Hematopoietic multipotent progenitor cell treated with erythropoietin and hydrocortisone succinate and interleukin-3 and kit ligand, for 15 days (in vitro differentiated cells): ENCODE measurements at places on chromosomes 16 and 17.

DNA sequence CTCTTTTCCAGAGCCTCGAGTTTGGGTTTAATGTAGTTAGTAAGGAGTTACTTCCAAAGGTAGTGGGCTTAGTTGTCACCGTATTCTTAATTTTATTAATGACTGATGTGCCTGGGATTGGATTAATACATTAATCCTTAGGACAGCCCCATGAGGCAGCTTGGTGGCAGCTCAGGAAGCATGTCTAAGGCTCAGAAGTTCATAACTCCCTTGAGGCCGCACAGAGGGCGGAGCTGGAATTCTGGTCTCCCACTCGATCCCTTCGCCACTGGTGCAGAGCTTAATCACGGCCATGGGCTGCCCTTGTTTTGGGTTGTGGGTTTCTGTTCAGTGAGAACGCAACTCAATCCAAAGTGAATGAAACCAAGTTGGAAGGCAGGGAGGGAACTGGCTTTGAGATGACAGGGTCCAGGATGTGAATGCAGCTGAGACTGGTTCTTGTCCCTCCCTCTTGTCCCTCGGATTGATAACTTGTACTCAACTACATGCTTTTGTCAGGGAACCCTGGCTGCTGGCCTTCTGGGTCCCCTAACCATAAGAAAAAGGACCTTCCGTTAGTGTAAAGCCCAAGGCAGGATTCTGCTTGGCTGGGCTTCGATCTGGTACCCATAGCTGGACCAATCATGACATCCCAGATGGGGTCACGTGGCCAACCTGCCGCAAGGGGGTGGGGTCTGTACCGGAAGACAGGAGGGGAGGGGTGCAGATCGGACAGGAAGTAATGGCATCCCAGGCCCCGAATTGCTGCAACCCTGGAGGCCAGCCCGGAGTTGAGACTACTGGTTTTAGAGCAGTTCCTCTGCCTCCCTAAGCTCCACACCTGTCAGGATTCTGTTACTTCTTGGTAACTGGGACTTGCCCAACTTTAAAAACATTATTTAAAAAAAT is 45.4 kb downstream of the SNX20 start:
- DNase-seq = no peak

DNA sequence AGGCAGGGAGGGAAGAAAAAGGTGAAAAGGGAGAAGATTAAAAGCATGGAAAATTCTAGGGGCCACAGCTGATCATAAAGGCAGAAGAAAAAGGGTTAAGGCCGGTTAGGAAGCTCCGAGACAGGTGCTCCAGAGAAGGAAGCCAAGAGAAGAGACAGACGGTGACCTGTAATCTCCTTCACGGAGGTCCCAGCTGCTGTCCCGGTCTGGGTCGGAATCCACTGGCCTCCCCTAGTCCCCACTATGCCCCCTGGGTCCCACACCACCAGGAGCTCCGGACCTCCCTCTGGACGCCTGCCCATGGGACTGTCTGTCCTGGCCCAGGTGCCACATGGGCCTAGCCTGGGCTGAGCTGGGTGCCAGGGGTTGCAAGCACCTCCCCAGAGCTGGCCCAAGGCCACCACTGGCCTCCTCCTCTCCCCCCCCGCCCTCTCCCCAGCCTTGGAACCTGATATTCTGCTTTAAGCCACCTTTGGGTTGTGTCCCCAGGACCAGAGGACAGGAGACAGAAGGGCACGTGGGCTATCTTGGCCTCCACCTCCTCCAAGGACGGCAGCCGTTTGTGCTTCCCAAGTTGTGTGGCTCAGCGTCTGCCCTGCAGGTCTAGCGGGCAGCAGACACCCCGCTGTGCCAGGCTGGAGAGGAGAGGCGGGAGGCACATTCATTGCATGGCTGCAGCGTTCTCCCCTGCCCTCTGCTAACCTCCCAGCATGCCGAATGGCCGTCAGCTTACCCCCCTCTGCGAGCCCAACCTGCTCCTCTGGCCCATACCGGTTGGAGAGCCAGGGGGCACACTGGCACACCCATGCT is 102.4 kb downstream of the ENGASE start:
- no peak for DNase-seq

DNA sequence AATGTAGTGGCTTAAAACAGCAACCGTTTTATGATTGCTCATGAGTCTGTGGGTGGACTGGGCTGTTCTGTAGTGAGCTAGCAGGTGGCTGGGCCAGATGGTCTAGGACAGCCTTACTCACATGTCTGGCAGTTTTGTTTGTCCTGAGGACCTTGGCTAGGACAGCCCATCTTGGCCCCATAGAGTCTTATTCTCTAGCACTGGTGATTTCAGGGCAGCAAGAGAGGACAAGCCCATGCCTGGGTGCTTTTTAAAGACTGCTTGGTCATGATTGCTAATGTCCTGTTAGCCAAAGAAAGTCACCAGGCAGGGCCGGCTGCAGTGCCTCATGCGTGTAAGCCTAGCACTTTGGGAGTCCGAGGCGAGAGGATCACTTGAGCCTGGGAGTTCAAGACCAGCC is 139.8 kb downstream of the KATNIP start:
- no peak for DNase-seq

DNA sequence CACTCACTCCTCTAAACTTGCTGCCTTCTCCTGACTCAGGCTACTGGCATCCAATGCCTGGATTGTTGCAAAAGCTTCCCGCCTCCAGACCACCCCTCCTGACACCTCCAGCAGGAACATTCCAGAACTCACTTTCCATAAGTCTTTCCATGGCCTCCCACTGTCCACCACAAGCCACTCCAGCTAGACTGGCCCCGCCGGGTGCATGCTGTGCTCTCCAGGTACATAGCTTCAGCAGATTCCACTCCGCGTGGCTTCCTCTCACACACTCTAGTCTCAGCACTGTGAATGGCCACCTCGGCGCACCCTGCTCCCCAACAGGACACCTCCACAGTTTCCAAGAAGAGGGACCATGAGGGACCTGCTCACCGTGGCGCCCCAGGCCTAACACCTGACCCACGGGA is 25.9 kb upstream of the FAAP100 start:
- DNase-seq = no peak

DNA sequence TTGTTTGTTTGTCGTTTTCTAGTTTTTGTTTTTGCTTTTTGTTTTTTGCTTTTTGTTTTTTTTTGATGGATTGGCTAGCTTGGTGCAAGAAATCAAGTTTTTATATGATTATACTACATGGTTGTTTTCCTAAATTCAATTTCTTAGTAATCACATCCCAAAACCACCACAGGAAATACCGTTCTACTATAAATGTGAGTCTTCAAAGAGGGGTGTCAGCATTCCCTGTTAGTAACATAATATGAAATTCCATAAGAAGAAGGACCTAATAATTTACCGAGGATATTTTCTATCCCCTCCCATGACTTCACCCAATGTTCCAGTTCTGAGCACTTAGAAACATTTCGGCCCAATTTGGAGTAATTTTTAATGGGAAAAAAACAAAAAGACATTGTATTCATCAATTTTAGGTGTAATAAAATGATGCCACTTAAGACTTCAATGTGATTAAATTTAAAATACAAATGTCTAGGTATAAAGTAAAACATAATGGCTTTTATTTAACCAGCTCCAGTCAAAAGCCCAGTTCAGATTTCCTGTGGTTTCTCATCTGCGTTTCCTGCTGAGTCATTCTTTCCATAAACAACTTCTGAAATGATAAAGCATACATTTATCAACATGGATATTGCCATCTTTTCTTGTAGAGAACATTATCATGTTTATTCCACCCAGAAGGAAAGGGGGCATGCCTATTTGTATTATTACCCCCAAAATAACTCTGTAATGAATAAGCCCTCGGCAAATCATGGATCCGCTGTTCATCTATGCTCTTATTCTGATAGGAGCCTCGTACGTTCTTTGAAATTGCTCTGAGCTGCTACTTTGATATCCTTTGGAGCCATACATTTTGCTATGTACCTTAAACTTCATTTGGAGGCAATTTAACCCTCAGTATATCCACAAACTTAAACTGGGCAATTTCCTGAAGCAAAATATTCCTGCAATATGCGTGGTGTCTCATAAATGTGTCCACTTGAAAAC is 28.1 kb downstream of the HSBP1 start:
- DNase-seq = no peak

DNA sequence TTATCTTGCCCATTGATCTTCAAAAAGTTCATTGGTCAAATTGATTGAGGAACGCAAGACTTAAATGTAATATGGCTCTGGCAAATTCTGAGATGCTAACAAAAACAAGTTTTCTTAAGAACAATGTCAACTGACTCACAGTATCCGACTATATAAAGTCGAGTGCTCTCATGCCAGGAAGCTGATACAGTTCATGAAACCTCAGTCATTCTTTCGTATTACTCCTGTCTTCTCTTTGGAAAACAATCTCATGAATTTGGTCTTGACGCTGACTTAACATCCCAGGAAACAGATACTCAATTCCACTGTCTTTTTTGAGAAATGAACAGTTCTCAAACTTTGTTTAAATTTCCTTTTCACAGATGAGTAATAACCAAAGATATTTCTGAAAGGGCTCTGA is 704.9 kb downstream of the MAF start:
- no peak for DNase-seq

DNA sequence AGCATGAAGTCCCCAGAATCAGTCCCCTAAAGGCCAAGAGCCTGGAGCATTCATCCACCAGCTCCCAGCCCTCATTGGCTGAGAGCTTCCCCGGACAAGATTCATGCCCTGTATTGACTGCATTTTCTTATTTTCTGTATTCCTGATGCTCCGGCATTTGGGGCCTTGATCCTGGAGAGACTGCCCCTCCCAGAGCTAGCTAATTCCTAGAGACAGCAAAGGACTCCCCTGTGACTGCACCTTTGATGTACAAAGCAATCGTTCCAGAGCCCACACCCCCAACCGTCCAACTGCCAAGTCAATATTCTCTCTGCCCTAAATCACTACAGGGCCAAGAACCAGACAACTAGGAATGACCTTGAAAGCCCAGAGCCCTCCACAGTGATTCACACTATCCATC is 93.4 kb upstream of the CDH5 start:
- no peak for DNase-seq
